ENCODE measurements at places on chromosomes 7 and 10.

- no peak for DNase-seq
These were observed 181.8 kb downstream of the LRRTM3 start for GRCh38 chr10:67107670-67108069.

DNA sequence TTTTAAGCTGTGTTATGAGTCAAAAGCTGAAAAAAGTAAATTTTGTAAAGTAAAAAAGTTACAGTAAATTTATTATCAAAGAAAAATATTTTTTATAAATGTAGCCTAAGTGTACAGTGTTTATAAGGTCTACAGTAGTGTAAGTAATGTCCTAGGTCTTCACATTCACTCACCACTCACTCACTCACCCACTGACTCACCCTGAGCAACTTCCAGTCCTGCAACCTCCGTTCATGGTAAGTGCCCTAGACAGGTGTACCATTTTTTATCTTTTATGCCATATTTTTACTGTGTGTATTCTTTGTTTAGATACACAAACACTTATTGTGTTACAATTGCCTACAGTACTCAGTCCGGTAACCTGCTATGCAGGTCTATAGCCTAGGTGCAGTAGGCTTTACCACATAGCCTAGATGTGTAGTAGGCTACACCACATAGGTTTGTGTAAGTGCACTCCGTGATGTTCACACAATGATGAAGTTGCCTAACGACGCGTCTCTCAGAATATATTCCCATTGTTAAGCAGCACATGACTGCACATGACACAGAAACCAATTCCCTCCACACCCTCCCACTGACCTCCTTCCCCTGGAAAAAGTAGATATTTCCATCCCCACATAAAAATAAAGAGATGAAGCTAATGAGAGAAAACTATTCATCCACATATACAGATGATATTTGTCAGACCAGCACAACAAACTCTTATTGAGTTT, 44.8 kb upstream of the FGL2 start:
- no peak for DNase-seq

GRCh38 chr7:158321936-158322615, 265.5 kb downstream of the PTPRN2 start:
- DNase-seq, result no peak

DNA sequence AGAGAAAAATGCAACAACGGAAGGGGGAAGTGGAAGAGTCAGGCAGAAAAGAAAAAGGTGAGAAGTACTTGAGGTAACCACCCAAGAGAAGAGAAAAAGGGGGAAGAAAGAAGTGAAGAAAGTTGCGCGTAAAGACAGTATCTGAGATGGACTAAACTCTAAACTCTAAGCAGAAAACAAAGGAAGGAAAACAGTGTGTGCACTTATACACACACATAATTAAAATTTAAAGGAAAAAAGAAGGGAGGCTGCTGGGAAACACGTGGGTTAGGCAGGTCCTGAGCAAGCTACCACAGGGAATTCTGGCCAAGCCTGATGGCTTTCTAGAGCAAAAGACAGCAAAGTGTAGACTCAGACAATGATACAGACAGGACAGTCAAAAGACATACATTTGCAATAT, 78.0 kb downstream of the UBE2H start:
- no peak for DNase-seq

DNA sequence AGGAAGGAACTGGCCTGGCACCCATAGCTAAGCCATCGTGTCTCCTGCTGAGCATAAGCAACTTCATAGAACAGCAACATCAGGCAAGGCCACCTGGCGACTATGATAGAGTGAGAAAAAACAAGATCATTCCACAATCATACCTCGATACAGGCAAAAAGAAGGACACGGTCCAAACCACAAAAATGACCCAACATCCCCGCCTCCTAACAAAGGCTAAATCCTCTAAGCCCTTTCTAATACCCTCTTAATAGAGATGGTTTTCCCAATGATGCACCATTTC, 40.2 kb upstream of the SVOPL start:
- no peak for DNase-seq

- no peak for DNase-seq
These were observed 86.6 kb downstream of the AHCYL2 start for GRCh38 chr7:129311429-129311828.

DNA sequence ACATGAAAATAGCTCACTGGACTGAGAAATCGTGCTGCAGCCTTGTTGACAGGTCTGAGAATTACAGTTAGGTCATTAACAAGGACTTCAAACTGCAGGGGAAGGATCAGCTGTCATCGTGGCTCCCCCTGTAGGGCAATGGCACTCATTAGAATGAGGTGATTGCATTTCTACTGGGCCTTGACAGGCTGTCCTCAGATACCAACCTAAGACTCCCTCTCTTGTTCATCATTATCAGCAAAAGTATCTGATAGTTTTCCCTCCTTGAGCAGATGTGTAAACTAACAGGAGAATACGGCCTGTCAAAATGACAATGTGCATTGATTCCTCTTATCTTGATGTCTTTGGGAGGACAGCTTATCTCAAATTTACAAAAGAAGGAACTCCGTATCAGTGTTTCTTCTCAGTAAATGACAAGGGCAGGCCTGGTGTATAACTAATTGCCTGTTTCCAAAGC, 648.5 kb upstream of the LRRN3 start:
- DNase-seq, result no peak

GRCh38 chr7:129713544-129713943, 102.0 kb downstream of the NRF1 start:
- DNase-seq, result no peak

DNA sequence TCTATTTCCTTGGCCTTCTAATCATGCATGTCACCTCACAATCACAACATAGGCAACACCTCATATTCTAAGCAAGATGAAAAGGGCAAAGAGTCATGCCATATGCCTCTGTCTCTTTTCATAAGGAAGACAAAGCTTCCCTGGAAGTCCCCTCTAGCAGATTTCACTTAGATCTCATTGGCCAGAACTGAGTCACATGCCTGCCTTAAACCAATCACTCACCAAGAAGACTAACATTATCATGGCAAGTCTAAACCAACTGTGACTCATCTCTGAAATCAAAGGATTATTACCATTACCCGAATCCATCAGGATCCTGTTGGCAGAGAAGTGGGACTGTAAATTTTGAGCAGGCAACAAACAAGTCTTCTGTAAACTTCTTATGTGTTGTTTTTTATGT, 27.8 kb downstream of the CAV1 start:
- no peak for DNase-seq

DNA sequence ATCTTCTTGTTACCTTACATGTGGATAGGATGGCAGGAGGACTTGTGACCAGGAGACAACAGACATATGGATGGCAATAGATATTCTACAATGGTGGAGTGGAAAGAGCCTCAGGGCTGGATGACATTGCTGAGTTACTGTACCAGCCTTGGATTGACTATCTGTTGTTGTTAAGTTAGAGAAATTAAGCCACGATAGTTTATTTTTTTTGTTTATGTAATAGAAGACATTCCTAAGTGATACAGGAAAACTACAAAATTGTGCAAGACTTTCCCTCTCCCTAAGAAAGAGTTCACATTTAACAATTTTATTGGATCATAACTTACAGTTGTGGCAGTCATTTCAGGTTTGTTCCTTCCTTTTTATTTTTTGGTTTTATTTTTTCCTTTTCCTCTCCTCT, 230.7 kb upstream of the CACNA2D1 start:
- DNase-seq, result no peak

DNA sequence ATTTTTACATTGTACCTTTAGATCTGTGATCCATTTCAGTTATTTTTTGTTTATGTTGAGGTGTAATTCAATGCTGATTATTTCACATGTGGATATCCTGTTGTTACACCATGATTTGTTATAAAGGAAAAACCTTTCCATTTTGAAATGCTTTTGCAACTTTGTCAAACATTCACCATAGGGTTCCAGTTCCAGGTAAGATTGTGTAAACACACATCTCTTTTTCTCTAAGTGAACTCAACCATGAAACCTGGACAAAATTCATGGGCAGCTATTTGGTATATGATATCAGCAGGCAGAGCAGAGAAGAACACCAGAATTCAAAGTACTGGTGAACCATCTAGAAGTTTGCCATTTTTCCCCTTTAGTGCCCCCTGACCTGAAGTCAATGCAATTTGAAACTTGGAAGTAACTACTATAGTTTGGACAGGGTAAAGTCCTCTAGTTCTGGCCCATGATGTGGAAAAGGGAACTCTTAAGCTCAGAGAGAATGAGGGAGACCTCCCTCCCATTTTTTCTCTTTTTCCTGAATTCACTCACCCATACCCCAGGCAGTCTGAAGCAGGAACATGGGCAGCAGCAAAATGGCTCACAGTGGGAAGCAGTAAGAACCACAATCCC, 446.1 kb downstream of the ATRNL1 start:
- DNase-seq, result no peak

- no peak for DNase-seq
These were observed 60.1 kb downstream of the ZRANB1 start for GRCh38 chr10:125002047-125002422.

GRCh38 chr7:156059369-156059768, 247.1 kb upstream of the SHH start:
- no peak for DNase-seq

- DNase-seq, result no peak
These were observed 54.5 kb downstream of the GRB10 start for GRCh38 chr7:50728184-50728583.

- no peak for DNase-seq
These were observed 386.5 kb upstream of the SEMA3D start for GRCh38 chr7:85573346-85573745.

- no peak for DNase-seq
These were observed 21.4 kb downstream of the LAT2 start for GRCh38 chr7:74231232-74231590.

- DNase-seq, result no peak
These were observed 160.4 kb upstream of the NPVF start for GRCh38 chr7:25388681-25389080.

DNA sequence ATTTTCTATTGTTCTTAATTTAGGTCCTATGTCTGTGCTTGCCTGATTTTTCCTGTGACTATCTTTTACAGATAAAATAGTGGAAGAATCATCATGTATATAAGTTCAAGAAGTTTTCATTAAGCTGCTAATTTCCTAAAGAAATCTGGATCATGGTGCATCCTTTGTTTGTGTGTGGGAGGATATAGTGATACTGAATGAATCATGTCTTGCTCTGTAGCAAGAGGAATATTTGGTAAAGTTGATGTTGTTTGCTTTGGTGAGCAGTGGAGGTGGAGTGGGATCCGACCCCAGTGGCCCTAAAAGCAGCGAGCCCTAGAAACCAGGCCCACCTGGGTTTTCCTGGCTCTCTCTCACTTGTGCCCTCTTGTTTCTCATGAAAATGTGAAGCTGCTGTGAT, 83.7 kb downstream of the CCNY start:
- DNase-seq, result no peak

DNA sequence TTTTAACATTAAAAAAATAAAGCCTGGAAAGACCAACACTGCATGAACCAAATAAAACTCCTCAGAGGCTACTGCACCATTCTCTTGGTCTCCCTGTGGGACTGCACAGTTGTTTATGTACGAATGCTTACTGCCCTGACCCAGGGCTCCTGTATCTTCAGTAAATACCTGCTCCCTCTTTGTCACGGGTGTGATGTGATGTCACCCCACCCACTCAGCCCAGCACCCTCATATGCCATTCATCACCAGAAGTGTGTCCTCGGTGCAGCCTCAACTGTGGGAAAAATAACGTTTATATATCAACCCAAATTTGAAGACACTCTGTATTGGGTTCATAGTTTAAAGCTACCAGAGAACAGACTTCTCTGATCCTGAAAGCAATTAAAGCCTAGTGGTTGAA, 14.0 kb upstream of the SH3PXD2A start:
- no peak for DNase-seq

- DNase-seq, result no peak
These were observed 154.2 kb downstream of the ARHGAP12 start for GRCh38 chr10:31774299-31774900.

- no peak for DNase-seq
These were observed 45.1 kb downstream of the UBE3C start for GRCh38 chr7:157183832-157184231.

- DNase-seq, result no peak
These were observed 417 bp downstream of the RFC2 start for GRCh38 chr7:74253835-74254128.

GRCh38 chr7:93062599-93062998, 55.2 kb downstream of the SAMD9 start:
- DNase-seq, result no peak

DNA sequence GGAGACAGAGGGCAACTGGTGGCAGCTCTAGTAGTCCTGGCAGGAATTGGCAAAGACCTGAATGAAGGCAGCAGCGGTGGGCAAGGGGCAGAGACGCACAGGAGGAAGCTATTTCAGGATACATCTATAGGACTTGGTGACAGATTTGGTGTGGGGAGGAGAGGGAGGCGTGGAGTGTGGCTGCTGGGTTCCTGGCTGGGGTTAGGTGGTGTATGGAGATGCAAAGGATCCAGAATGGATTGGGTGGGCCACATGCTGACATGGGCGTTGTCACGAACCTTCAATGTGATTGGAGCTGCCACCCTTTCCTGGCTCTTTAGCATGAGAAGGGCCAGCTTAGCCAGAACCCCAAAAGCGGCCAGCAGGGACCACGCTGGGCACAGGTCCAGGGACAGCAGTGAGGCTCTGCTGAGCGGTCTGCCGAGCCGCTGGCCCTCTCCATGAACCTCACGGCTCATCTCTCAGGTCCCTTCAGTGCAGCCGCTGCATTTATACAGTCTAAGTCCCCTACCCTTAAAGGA, 10.2 kb upstream of the ADCY1 start:
- no peak for DNase-seq

GRCh38 chr7:86932038-86932512, 127.4 kb downstream of the ELAPOR2 start:
- DNase-seq, result no peak

DNA sequence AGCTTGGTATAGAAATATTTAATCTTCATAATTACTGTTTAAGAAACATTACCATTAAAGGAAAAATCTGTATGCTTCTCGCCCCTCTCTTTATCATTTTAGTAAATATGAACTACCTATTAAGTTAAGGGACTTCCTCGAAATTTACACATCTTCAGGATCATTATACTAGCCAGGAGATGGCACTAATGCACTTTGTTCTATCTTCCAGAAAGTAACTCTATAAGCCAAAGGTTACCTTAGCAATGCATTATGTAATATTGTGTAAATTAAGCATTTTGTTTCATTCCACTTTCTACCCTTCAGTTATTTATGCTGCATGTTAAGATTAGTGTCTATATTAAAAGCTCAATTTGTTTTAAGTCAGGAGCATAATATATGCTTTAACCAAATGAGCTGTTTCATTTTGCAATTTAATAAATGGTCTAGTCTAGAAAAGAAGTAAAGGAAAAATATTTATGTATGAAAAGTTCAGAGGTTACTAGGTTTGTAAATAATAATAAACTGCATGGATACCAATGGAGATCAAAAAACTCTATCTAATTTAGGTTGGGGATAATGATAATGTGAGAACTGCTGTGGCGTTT, 128.5 kb downstream of the ANKRD7 start:
- DNase-seq, result no peak

GRCh38 chr10:114061148-114061547, 17.5 kb downstream of the ADRB1 start:
- DNase-seq, result no peak

DNA sequence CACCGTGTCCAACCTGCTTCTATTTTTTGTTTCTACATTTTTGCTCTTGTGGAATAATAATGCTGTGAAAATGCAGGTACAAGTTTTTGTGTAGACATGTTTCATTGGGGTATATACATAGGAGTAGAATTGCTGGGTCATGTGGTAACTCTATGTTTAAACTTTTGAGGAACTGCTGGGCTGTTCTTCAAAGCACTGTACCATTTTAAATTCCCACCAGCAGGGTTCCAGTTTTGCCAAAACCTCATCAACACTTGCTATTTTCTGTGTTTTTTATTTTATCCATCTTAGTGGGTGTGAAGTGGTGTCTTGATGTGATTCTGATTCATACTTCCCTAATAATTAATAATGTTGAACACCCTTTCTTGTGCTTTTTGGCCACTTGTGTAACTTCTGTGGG, 138.6 kb downstream of the RGS10 start:
- DNase-seq, result no peak
